Activated CD8-positive, alpha-beta memory T cell treated with anti-CD3 and anti-CD28 coated beads for 4 hours (primary cell): ENCODE measurements at places on chromosomes 13 and 19.

GRCh38 chr13:112624602-112625430, 36.9 kb upstream of the TUBGCP3 start:
- DNase-seq: no peak

GRCh38 chr19:18322318-18322758, 538 bp downstream of the LSM4 start:
- no peak for DNase-seq

DNA sequence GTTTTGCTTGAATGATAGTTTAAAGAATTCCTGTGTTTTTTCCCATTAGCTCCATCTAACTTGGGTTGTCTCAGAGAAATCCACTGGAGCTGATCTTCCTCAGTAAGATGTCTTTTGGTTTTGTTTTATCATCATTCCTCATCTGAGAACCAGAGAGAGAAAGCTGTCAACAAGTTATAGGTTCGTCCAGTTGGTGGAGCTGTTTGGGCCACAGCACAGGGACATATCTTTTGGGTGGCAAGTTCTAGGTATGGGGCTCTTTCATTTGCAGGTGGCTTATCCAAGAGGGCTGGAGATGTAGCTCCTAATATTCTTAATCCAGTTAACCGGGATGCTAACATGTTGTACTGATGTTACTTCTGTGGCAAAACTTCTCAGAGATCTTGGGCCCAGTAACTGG, 174.2 kb downstream of the KCNRG start:
- no peak for DNase-seq

DNA sequence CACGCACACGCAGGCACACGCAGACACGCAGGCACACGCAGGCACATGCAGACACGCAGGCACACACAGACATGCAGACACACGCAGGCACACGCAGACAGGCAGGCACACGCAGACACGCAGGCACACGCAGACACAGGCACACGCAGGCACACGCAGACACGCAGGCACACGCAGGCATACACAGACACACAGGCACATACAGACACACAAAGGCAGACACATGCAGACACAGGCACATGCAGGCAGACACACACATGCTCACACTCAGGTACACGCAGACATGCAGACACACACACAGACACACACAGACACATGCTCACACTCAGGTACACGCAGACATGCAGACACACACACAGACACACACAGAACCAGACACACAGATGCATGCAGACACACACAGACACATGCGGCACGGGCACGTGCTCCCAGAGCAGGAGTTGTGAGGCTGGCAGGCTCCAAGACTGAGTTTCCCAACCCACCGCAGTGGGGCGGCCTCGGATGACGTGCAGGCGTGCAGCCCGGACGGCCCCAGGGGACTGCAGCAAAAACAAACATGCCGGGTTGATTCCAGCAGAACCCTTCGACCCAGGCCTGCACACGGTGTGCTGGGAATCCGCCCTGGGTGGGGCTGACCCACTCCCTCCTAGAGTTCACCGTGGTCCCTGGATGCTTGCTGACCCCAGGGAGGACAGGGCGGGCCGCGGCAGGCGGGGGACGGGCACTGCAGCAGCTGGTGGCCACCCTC, 100.0 kb downstream of the GADD45B start:
- no peak for DNase-seq

DNA sequence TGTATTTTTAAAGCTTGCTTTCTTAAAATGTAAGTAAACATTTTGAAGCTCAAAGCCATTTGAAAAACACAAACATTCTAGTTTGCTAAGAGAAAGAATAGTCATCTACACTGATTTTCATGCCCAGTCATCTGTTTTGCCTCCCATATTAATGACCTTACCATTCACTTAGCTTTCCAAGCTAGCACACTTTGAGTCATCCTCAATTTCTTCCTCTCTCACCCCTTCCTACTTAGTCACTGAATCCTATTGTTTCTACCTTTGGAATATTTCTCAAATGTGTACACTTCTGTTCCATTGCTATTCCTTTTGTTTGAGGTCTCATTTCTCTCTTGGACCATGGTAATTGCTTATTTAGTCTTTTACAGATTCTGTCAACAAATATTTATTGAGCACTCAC, 7.3 kb upstream of the HS6ST3 start:
- DNase-seq: no peak
